ENCODE measurements at places on chromosomes 6 and 20.

DNA sequence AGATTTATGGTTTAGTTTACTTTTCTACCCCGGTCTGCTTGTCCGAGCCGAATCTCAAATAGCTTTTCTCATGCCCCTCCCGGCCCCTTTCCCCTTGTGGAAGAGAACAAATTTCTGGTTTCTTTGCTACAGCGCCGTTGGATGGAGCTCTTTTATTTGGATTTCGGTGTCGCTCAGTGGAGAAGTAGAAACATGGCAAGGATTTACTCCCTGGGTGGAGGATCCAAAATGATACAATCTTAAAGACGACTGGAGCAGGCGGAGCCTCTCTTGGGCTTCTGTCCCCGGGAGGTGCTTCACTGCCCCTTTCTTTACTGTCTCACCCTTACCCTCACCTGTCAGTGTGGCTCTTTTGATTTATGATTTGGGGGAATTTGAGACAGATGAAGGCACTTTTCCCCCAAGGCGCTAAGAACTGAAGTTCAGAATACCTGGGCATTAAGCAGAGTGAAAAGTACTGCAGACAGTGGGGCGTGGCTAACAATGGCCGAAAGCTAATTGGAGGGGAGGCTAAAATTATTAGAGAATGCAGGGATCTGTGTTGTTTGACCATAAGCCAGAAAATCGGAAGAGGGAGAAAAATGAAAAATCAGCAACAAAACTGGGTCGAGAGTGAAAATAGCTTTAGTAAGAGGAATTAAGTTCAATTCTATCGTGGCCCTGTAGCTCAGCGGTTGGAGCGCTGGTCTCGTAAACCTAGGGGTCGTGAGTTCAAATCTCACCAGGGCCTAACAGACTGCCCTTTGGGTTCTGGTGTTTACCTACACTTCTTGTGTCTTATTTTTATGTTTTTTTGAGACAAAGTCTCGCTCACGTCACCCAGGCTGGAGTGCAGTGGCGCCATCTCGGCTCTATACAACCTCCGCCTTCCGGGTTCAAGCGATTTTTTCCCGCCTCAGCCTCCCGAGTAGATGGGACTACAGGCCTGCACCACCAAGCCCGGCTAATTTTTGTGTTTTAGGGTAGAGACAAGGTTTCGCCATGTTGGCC is 145.1 kb upstream of the ZNF184 start:
- no peak for DNase-seq

DNA sequence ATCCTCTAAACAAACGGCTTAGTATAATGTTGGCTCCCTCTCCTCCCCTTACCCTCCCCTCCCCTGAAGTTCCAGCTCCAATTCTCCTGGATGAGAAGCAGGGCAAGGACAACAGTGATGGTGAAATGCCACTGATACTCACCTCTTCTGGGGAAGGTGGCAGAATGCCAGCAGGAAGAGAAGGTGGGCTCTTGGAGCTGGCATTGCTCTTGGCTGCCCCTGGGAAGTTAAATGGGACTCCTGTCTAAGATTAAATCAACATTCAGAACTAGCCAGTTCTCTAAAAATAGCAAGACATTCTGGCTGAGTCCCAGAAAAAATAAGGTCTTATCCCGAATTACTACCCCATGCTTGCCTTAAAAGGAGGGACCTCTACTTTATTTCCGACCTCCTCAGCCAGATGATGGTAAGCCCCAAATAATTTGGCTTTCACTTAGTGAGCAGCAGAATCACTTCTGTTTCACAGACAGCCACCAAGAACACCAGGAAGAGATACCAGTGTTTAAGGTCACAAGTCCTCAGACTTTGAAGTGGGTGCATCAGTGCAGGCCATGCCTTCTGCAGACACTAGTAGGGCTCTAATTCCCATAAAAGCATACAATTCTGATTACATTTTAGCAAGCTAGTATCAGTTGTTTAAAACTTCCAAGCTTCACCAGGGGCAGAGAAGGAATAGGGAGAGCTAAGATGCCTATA is 46.0 kb upstream of the IL17A start:
- DNase-seq = no peak

DNA sequence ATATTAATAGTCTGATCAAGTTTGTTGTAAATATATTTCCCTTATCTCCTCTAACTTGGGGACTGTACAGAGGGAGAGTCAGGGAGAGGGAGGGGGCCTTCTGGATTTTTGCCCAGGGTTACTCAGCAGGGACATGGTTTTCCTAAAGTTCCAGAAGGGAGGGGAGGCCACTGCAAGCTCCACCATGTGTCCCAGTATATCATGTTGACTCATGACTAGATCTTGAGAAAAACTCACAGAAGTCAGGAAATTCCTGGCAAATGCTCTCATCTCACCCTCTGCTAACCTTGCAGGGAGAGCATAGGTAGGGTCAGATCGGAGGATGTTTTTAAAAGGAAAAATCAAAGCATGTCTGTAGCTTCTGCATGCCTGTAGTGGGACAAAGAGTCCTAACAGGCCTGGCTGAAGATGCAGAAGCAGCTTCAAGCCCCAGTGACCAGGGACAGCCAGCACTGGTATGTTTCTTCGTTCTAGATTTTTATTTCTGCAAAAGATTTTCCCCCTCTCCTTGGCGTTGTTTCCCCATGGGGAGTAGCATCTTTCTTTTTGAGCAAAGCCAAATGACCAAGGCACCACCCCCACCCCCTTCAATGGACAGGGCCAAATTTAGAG is 272.9 kb upstream of the SUPT3H start:
- DNase-seq = no peak

DNA sequence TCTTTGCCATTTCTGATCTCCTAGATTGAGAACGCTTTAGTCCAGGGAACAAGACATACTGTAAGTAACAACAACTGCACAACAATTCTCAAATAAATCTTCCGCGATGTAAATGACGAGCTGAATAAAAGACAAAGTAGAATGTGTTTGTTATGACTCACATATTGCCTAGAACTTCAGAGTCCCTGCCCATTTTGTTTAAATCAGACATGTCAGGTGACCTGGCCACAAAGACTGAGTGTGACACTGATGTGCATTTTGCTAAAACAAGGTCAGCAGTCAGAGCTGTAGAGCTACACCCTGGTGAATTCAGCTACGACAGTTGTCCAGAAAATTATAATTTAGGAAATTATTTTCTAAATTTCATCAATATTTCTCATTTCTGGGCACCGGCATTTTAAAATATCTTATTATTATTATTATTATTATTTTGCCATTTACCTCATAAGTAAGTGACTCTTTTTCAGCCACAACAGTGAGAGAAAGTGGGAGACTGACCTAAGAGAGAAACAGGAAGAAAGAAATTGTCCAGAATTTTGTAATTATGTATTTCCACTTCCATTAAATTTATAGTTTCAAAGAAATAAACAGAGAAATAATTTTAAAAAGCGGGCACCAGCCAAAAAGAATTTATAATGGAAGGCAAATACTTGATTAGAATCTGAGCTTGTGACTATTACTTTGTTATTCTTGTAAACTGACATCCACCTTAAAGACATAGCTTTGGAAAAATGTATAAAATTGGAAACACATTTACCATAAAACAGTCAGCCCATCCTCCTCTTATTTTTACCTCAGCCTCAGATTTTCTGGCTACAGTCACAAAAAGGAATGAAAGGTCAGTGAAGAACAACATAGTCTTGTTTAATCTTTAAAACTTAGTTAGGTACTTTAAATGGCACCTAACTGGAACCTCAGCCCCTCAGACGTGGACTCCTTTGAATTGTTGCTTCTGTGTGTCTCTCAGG is 157.0 kb upstream of the CITED2 start:
- DNase-seq = no peak

GRCh38 chr20:23082846-23083552 is 3.1 kb downstream of the CD93 start:
- DNase-seq = no peak

DNA sequence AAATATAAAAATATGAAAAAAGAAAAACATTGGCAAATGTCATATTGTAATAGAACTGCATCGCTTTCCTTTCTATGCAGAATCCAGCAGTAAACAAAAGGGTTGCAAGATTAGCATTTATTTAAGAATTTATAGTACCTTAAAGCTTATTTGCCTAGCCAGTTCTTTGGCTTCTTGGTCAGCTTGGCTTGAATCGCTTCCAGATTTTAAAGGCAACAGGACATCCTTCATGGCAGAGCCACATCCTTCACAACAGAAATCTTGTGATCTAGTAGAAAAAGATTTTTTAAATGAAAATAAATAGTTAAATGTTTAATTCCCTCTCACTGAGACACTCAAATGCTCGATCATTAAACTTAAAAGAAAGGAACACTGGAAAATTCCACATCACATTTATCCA is 17.4 kb downstream of the UBE2J1 start:
- DNase-seq = no peak

- DNase-seq = no peak
Observed at GRCh38 chr6:113451049-113451448, 406.1 kb upstream of the MARCKS start.

DNA sequence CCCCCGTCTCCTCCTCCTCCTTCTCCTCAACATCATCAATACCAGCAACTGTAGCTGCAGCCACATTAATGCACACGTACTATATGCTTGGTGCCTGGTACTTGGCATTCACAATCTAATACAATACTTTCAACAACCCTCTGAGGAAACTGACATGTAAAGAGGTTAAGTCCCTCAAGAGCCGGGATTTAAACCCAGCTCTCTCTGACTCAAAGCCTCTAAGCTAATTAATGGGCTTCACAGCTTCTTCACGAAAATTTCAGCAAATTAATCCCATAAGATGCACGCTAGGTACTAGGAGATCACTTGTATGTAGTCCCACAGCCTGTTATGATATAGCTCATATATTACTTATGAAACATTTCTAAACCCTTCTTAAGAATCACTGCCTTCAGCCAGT is 73.1 kb upstream of the IPCEF1 start:
- DNase-seq = no peak

DNA sequence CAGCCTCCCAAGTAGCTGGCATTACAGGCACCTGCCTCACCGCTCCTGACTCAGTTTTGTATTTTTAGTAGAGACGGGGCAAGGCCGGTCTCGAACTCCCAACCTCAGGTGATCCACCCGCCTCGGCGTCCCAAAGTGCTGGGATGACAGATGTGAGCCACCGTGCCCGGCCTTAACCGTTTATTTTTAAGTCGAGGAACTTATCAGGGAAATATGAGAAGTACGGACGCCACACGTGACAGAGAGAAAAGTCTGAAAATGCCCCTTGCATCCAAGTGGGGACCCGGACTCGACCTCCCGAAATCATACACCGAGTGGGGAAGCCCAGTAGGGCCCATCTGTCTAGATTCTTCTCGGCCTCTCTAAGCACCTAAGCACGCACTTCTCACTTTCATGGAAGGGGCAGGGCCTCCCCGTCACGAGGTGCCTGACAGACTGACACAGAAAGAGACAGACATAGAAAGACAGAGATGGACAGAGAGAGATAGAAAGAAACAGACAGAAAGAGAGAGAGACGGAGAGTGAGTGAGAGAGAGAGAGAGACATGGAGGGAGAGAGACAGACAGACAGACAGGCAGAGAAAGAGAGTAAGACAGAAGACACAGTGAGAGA is 756.5 kb upstream of the DEFB115 start:
- no peak for DNase-seq

DNA sequence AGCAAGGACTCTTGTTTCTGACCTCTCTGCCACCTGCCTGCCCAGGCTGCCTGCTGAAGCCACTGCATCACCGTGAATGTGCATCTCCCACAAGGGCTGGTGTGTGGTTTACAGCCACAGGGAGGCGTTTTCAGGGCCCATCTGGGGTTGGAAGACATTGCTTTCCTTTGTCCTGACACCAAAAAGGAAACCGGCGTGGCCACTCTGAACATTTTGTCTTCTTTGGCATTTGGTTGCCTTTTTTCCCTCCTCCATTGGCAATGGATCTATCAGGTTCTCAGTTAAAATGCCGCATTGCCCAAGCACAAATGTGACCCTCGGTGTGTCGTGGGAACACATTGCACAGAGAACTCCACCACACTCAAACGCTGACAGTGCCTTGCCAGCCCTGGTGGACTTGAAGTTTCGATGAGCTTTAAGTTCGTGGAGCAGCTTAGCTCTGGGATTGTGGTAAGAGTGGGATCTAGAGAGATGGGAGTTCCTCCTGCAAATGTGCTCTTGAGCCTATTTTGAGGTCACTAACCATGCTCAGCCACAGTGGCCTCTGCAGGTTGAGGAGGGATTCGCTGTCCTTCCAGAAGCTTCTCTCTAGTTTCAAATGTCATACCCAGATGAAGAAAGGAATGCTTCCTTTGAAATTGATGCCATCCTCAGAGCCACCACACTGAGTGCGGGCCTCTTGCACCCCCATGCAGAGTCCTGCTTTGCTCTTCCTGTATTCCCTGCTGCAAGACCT is 14.8 kb upstream of the PCK1 start:
- no peak for DNase-seq

DNA sequence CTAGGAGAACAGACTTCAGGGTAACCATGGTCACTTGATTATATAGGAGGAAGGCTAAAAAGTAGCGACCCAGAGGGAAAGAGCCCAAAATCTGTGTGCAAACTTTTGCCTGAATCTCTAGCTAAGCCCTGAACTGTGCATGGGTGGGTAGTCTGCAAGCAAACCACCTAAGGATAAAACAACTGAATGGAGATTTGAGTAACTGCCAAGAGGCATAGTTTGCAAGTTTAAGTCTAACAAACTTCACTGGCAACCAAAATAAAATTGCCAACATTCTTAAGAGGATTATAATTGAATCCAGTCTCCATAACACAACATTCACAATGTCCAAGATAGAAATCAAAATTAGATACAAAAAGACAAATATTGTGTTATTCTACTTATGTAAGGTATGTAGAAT is 192.0 kb upstream of the PLN start:
- DNase-seq = no peak

GRCh38 chr20:62219101-62219991 is 732 bp downstream of the HRH3 start:
- DNase-seq = no peak

DNA sequence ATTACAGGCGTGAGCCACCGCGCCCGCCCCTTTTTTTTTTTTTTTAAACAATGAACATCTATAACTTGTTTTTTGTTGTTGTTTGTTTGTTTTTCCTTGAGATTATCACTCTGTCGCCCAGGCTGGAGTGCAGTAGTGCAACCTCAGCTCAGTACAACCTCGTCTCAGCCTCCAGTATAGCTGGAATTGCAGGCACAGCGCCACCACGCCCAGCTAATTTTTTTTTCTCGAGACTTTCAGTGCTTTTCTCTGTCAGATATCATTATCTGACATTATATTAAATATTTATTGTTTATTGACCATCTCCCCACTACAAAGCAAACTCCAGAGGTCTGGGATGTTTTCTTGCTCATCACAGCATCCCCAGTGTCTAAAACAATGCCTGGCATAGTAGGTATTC is 2.3 kb upstream of the DLK2 start:
- no peak for DNase-seq

GRCh38 chr20:34365765-34366213 is 2.7 kb downstream of the ITCH start:
- DNase-seq = no peak

Data from SHP77 (cell line).